ENCODE measurements at places on chromosomes 6 and 20. TPM values are rescaled to one million over a fixed set of nuclear protein-coding genes. Genes with fewer than 3 reads are reported as not detected.
A peak's percentile ranks its signal among the peaks of the same experiment; 100 is the strongest.

GRCh38 chr6:37477191-37477590, 22.5 kb downstream of the CCDC167 start:
- H3K27ac ChIP-seq = no peak overlapping the region
- DNase-seq = no peak
- H3K4me1 ChIP-seq = peaks cover 18% of the 10 kb centered on the region
- no peak overlapping the region for H3K4me3 ChIP-seq
- peaks cover 2% of the 10 kb centered on the region for H3K27me3 ChIP-seq

GRCh38 chr6:121436274-121436857, 920 bp downstream of the GJA1 start:
- H3K36me3 ChIP-seq = peaks cover 6% of the 10 kb centered on the region
- peak overlapping the region; percentile 96 for H3K4me3 ChIP-seq
- peak overlapping the region; percentile 96 for H3K27ac ChIP-seq
- DNase-seq = no peak

DNA sequence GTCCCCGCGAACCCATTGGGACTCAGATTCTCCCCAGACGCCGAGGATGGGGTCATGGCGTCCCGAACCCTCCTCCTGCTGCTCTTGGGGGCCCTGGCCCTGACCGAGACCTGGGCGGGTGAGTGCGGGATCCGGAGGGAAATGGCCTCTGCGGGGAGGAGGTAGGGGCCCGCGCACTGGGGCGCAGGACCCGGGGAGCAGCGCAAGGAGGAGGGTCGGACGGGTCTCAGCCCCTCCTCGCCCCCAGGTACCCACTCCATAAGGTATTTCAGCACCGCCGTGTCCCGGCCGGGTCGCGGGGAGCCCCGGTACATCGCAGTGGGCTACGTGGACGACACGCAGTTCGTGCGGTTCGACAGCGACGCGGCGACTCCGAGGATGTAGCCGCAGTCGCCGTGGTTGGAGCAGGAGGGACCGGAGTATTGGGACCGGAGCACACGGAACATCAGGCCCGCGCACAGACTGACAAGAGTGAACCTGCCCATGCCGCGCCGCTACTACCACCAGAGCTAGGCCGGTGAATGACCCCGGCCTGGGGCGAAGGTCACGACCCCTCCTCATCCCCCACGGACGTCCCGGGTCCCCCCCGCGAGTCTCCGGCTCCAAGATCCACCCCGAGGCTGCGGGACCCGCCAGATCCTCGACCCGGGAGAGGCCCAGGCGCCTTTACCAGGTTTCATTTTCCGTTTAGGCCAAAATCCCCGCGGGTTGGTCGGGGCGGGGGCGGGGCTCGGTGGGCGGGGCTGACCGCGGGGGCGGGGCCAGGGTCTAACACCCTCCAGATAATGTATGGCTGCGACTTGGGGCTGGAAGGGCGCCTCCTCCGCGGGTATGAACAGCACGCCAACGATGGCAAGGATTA, 15.7 kb upstream of the HLA-A start:
- H3K36me3 ChIP-seq = no peaks in the 10 kb centered on the region
- peaks cover 28% of the 10 kb centered on the region for H3K4me1 ChIP-seq
- peaks cover 13% of the 10 kb centered on the region for H3K27me3 ChIP-seq
- H3K27ac ChIP-seq = peak overlapping the region; percentile 92

GRCh38 chr6:25217829-25218228, 61.3 kb upstream of the CARMIL1 start:
- DNase-seq = no peak
- H3K27me3 ChIP-seq = no peaks in the 10 kb centered on the region
- no peak overlapping the region for H3K4me3 ChIP-seq
- peaks cover 24% of the 10 kb centered on the region for H3K4me1 ChIP-seq
- H3K27ac ChIP-seq = no peak overlapping the region
- no peaks in the 10 kb centered on the region for H3K36me3 ChIP-seq

The HLA-DPA1 gene
- total RNA-seq = 1.7 TPM

GRCh38 chr20:1144401-1145172, 26.2 kb downstream of the PSMF1 start:
- H3K27me3 ChIP-seq = no peaks in the 10 kb centered on the region
- H3K27ac ChIP-seq = no peak overlapping the region
- no peak overlapping the region for H3K4me3 ChIP-seq
- peaks cover 16% of the 10 kb centered on the region for H3K36me3 ChIP-seq

DNA sequence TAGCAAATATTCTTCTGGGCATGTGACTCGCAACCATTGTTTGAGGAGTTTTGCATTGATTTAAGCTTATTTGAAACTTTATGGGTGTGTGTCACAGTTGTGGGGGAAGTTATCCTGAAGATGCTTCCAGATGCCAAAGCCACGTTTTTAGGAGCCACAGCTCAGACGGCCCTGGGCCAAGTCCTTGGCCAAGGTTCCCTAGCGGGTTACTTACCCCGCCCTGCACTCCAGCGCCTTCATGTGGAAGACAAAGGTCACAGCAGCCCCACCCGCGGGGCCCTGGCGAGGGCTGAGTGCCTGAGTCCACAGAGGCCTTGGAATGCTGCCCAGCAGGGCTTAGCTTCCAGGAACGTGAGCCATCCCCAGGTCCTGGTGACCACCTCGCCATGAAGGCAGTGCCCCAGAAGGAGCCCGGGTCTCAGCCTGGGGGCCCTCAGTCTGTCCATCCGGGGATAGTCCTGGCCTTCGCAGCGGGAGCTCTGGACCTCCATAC, 308.3 kb downstream of the CDH4 start:
- H3K4me1 ChIP-seq = peaks cover 54% of the 10 kb centered on the region
- peaks cover 1% of the 10 kb centered on the region for H3K27me3 ChIP-seq
- H3K27ac ChIP-seq = no peak overlapping the region
- peak; percentile 68 for DNase-seq

GRCh38 chr6:42702200-42702599, 20.2 kb downstream of the PRPH2 start:
- H3K27me3 ChIP-seq = no peaks in the 10 kb centered on the region
- H3K4me1 ChIP-seq = peaks cover 24% of the 10 kb centered on the region
- H3K27ac ChIP-seq = peak overlapping the region; percentile 68
- H3K4me3 ChIP-seq = peak overlapping the region; percentile 55

- H3K36me3 ChIP-seq = peaks cover 37% of the 10 kb centered on the region
- no peak for DNase-seq
- H3K27ac ChIP-seq = no peak overlapping the region
- H3K4me1 ChIP-seq = peaks cover 18% of the 10 kb centered on the region
Measured at GRCh38 chr6:118468682-118469465, 79.2 kb upstream of the PLN start.

DNA sequence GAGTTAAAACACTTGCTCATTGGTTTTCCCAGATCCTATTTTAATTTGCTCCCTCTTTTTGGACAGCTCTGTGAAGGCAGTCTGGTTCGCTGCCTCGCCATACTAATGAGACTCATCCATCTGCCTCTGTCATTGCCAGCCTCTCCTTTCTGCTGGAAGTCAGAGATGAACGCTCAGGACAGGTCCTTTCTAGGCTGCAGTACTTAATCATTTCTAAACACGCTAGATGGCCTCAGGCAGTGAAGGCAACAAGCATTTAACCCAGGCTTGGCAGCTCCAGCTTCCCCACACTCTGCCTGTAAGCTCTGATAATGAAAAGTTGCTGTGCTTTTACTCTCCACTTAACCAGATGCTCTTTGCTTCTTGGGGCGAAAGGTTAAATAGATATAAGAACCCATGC, 286.7 kb upstream of the POU3F2 start:
- no peak overlapping the region for H3K27ac ChIP-seq
- H3K36me3 ChIP-seq = 0 out of 2 replicates have a peak, but pooled peaks cover 7% of the 10 kb centered on the region
- H3K4me1 ChIP-seq = no peaks in the 10 kb centered on the region
- H3K4me3 ChIP-seq = no peak overlapping the region
- peaks cover 2% of the 10 kb centered on the region for H3K27me3 ChIP-seq

DNA sequence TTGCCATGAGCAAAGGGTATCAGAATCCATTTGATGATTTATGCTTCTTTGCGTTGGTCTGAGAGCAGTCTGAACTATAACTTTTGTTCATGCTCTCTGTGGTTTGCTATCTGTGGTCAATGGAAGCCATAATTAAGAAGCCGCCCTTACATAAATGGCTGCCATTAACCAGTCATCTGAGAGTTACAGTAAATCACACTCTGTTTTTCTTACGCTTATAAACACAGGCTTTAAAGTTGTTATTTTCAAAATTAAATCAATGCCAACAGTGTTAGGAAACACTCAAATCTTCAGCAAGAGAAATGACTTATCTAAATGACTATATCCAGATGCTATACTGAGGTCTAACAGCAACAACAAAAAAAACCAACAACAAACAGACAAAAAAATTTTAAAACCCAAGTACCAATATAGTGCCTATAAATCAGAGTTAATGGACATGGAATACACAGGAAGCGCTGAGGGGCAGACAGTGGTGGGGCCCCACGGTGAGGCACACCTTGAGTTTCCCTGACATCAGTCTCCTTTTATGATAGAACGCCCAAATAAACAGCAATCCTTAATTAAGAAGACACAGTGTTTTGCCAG, 108.0 kb upstream of the C6orf118 start:
- no peaks in the 10 kb centered on the region for H3K4me1 ChIP-seq
- H3K27ac ChIP-seq = no peak overlapping the region
- H3K36me3 ChIP-seq = no peaks in the 10 kb centered on the region
- no peak overlapping the region for H3K4me3 ChIP-seq
- no peak for DNase-seq

- peaks cover 48% of the 10 kb centered on the region for H3K4me1 ChIP-seq
- no peak overlapping the region for H3K4me3 ChIP-seq
- no peak overlapping the region for H3K27ac ChIP-seq
- H3K36me3 ChIP-seq = no peaks in the 10 kb centered on the region
- no peak for DNase-seq
Measured at GRCh38 chr6:155426408-155426945, 29.2 kb downstream of the NOX3 start.

DNA sequence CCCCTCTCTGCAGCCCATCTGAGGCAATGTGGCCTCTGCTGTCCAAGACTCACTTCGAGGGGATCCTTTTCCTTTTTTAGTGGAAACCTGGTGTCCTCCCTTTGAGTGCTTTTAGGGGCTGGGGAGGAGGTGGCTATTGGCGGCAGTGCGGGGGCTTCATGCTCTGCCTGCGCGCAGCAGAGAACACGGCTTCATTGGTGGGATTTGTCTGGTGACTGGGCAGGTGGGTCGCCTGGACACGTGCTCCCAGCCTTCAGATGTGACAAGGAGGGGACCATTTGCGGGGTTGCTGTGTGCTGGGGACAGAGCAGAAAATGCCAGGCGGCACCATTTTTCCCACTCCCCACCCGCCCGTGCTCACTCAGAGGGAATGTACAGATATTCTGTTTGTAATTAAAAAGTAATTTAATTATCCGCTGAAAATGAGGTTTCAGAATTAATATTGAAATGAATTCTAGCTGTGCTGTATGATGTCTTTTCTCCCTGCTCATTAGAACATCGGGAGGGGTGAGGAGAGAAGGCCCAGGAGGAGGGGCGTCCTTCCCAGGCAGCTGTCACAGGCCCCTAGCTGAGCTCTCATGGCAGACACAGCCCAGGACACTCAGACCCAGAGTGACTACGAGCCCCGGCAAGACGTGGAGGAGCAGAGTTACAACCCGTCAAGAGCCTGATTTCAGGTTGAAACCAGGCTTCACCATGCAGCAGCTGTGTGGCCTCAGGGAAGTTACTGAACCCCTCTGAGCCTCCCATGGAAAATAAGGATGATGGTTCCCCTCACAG, 417.2 kb upstream of the SULF2 start:
- H3K27ac ChIP-seq = no peak overlapping the region
- no peak overlapping the region for H3K4me3 ChIP-seq
- H3K4me1 ChIP-seq = no peaks in the 10 kb centered on the region
- no peaks in the 10 kb centered on the region for H3K36me3 ChIP-seq
- H3K27me3 ChIP-seq = peaks cover 6% of the 10 kb centered on the region

DNA sequence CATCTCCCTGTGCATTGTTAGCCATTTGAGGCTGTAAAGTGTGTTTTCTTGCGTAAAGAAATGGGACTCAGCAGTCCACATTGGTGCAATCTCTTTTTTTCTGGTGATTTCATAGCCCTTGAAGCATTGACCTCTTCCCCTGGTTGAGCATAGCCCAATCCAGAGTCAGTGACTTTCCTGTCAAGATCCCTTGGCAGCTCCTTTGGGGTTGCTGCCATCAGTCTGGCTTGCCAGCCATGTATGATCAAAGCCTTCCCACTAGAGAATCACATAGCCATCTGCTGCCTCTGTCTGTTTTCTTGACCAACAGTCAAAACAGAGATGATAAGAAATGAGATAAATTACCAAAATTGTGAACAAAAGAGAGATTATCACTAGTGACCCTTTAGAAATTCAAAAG, 19.6 kb downstream of the HLA-A start:
- DNase-seq = no peak
- H3K27ac ChIP-seq = no peak overlapping the region
- peaks cover 29% of the 10 kb centered on the region for H3K4me1 ChIP-seq
- H3K36me3 ChIP-seq = no peaks in the 10 kb centered on the region
- H3K4me3 ChIP-seq = no peak overlapping the region
- H3K27me3 ChIP-seq = peaks cover 15% of the 10 kb centered on the region

- no peaks in the 10 kb centered on the region for H3K27me3 ChIP-seq
- H3K36me3 ChIP-seq = no peaks in the 10 kb centered on the region
- peak within 1 kb of the TSS; percentile 85 for H3K27ac ChIP-seq
- H3K4me1 ChIP-seq = peaks cover 17% of the 10 kb centered on the region
- no peak for DNase-seq
- H3K4me3 ChIP-seq = peak within 1 kb of the TSS; percentile 87
Measured at GRCh38 chr20:45407783-45408645, at the start of gene DBNDD2. Gene DBNDD2, plus strand, starts transcription at chr20:45408289. Its CDS starts 179 bp downstream, at chr20:45408468.

The MAFB gene
- total RNA-seq = not detected

The LY6G6C gene
- not detected for total RNA-seq

DNA sequence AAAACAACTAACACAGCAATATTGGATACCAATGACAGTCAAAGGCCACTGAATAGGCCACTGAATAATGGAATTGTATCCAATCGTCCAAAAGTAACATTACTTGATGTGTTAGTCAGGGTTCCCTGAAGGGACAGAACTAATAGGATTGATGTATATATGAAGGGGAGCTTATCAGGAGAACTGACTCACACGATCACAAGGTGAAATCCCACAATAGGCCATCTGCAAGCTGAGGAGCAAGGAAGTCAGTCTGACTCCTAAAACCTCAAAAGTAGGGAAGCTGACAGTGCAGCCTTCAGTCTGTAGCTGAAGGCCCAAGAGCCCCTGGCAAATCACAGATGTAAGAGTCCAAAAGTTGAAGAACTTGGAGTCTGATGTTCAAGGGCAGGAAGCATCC, 571.4 kb downstream of the PRKN start:
- DNase-seq = no peak
- H3K4me1 ChIP-seq = no peaks in the 10 kb centered on the region
- H3K36me3 ChIP-seq = no peaks in the 10 kb centered on the region

GRCh38 chr6:166621114-166621540, 5.9 kb downstream of the RPS6KA2 start:
- DNase-seq = no peak
- H3K27me3 ChIP-seq = peaks cover 1% of the 10 kb centered on the region
- H3K27ac ChIP-seq = peak overlapping the region; percentile 77
- peaks cover 60% of the 10 kb centered on the region for H3K4me1 ChIP-seq
- H3K4me3 ChIP-seq = no peak overlapping the region
- H3K36me3 ChIP-seq = peaks cover 11% of the 10 kb centered on the region

GRCh38 chr6:24920136-24920535, 15.6 kb downstream of the RIPOR2 start:
- no peak for DNase-seq
- no peaks in the 10 kb centered on the region for H3K4me1 ChIP-seq
- H3K36me3 ChIP-seq = no peaks in the 10 kb centered on the region
- H3K27ac ChIP-seq = no peak overlapping the region
- H3K27me3 ChIP-seq = peaks cover 8% of the 10 kb centered on the region
- no peak overlapping the region for H3K4me3 ChIP-seq

All from HFFc6 (cell line).